Cortex of kidney (tissue), 1 donor: ENCODE measurements at places on chromosomes 1 and 21.

- no peak for DNase-seq
Measured at GRCh38 chr1:20423169-20423795, 62.7 kb downstream of the CAMK2N1 start.

- no peak for DNase-seq
Measured at GRCh38 chr1:35499652-35500176, 57.5 kb downstream of the KIAA0319L start.

GRCh38 chr21:37965088-37965805 is 49.0 kb upstream of the KCNJ6 start:
- no peak for DNase-seq

DNA sequence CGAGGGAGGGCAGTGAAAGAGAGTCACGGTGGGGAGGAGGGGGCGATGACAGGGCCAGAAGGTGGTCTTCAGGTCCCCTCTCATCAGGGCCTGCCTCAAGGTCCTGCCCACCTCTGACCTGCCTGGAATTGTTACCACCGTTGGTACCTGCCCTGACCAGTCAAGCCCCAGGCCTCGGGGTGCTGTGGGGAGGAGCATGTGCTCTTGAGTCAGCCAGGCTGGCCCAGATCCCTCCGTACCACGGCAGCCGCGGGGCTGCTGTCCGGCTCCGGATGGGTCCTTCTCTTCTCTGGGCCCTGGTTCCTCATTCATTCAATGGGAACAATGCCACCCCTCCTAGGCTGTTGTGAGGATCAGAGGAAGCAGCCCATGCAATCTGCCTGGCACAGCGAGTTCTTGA is 22.0 kb downstream of the SERINC2 start:
- DNase-seq: no peak

- no peak for DNase-seq
Measured at GRCh38 chr1:24425441-24425840, 9.8 kb downstream of the NIPAL3 start.

GRCh38 chr1:20663969-20664715 is 3.0 kb upstream of the DDOST start:
- DNase-seq: no peak
